ENCODE measurements at places on chromosomes 4 and X.

- DNase-seq = peak; percentile 7
These were observed 14.7 kb upstream of the SEC24D start for GRCh38 chr4:118850488-118851173.

GRCh38 chrX:48086082-48086481 is 14.6 kb upstream of the ZNF630 start:
- DNase-seq = no peak

DNA sequence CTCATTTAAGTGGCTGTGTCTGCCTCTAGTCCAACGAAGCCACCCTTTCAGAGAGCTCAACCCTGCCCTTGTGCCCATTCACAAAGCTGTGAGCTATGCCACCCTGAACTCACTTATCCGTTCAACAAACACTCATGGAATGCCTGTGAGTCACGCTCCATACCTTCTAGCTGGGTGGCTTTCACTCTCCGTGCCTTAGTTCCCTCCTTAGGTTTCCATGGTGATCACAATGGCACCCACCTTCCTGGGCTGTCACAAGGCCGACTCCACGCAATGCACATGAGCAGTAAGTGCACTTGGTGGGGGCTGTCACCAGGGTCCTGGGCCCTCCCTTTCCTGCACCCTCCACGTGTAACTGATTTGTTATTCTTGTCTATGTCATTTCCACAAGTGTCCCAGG is 37.2 kb upstream of the PPP2R2C start:
- DNase-seq = no peak

DNA sequence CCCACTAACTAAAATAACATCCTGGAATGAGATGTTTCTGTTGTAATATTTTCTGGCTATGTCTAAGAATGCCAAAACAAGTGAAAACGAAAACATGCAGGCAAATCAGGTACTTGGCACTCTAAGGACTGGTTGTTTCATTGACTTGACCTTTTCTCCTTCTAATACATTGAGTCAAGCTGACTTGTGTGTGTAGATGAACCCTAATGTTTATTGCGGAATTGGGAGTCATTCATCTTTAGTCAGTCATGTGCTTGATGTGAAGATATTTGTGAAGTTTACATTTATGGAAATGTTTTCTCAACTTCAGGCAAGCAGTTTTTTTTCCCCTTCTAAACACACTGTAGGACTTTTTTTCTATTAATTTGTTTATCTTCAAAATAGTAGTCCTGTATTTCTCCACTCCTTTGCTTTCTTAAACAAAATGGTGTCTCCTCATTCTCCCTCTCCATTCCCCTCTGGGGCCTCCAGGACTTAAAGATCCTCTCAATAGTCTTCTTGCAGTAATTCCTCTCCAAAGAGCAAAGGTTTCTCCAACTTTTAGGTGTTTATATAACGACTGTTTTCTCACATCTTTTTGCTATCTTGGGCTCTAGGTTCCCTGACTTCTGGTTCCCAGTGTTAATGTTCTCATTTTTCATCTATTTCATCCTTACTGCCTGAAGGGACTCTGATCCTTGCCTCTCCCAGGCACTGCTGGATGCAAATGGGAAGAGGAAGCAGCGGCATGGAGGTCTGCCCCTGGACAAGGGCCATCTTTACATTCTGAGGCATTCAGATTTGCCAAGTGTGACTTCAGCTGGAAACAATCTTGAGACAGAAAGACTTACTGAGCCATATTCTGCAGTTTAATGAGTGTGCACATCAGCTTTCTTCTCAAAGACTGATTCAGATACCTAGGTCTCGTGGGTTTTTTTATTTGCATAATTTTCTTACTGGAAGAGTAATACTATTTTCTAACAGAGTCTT is 166.4 kb downstream of the ARHGAP6 start:
- DNase-seq = no peak

DNA sequence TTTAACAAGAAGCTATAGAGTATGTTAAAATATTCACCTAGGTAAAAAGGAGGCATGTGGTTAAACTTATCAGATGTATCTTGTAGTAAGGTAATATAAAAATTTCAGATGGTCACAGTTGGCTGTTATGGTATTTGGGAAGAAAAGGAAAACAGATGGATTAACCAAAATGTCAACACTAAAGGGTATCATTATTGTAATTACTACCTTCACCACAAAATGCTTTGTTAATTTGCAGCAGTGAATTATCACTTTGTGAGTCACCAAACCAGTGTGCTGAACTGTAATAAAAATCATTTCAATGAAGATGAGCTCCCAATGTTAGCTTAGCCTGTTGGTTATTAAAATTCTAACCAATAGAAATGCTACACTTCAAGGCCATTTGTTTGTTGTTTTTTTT is 233.9 kb downstream of the RPA4 start:
- DNase-seq = peak; percentile 0

DNA sequence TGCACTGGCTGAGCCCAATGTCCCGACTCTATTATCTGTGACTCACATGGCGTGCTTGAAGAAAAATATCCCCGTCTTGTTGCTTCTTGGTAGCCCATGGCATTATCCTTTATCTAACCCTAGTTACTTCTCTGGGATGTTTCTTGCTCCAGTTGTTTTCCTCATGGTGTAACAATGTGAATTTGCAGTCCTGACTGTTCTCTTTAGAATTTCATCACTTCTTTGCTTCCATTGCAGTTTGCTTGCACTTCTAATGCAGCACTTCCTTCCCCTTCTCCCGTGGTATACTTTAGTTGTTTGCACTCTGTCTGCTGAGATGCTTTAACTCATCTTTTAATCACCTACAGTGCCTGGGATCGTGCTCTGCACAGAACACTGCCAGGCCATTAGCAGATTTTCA is 126.9 kb downstream of the MAML3 start:
- DNase-seq = no peak

- DNase-seq = no peak
These were observed 147.0 kb upstream of the ARHGEF9 start for GRCh38 chrX:63932006-63932405.

GRCh38 chr4:116005806-116006088 is 892.3 kb upstream of the NDST4 start:
- no peak for DNase-seq

GRCh38 chrX:153627675-153628111 is 19.3 kb upstream of the DUSP9 start:
- DNase-seq = no peak

DNA sequence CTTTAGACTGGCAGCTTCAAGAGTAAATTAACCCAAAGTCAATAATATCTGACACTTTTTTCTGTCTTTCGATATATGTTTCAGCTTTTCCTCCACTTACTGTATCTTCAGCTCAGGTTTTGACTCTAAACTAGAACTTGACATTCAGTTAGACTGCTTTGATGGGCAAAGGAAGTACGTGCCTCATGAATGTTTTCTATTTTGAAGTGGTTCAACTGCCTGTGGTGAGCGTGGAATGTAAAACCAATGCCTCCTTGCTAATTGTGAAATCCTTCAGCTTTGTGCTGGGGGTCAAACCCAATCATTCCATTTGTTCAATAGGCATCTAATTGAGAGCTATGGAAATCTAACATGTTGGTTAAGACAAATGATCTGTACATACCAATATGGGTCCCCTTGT is 857.0 kb upstream of the HTR2C start:
- DNase-seq = no peak

GRCh38 chr4:106541253-106541652 is 172.7 kb upstream of the GIMD1 start:
- DNase-seq = no peak

- DNase-seq = peak; percentile 4
These were observed 58.4 kb upstream of the STS start for GRCh38 chrX:7088968-7089615.

GRCh38 chrX:153460826-153461225 is 9.6 kb downstream of the HAUS7 start:
- DNase-seq = no peak

DNA sequence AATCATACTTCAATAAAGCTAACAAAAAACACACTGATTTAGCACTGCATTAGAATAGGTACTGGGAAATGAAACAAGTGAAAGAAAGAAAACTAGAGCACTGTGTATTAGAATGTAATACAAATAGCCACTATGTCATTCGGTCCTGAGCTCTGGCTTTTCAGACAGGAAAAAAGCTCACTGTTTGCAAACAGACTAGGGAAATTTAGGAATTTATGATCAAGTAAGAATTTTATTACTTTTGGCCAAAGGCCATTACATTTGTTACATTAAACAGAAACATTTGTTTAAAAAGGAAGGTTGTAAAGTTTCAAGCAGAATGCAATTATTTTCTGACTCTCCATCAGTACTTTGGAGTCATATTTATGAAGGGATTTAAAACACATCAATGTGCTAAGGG is 68.7 kb downstream of the KLHL8 start:
- DNase-seq = no peak

DNA sequence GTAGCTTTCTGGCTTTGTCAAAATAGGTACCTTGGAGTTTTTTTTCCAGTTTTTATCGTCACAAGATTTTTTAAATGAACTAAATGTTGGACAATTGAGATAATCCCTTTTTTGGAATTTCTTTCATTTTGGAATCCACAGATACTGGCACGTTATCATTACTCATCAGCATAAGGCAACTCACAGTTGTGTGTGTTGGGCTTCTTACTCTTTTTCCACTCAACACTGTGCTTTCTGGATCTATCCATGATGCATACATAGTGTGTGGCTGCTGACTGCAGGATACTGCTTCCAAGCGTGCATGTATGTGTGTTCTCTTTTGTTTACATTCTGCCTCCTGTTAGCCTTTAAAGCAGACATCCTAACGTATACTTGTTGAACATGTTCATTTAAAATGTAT is 113.5 kb upstream of the FAM9A start:
- DNase-seq = no peak

DNA sequence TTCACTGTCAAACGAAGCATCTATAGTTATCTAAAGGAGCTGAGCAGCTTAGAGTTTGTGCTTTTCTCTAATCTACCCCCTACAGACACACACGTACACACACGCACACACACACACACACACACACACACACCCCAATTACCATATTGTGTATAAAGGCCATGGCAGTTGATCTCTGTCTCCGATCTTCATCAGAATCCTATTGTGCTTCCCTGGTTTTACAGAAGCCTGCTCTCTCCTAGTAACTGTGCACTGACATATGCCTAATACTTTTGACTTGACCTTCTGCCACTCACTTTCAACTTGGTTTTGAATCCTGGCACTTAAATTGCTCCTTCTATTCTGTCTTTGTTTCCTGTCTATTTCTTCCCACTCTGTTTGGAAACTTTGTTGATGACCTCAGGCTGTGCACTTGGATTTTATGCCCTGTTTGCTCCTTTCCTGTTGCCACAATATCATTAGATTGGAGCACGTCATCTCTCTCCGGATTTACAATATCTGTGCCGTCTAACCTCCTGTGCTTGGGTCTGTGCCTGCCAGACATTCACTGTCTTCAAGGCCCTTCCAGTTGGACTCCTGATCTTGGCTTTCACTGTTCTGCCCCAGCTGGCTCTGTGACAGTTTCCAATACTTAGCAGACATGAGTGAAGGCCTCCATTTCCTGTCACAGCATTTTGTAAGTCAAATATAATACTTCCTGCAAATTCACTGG is 928.1 kb downstream of the FAT4 start:
- DNase-seq = no peak

- DNase-seq = no peak
These were observed 2.2 kb downstream of the MSANTD1 start for GRCh38 chr4:3250956-3251690.

- no peak for DNase-seq
These were observed 426 bp downstream of the PORCN start for GRCh38 chrX:48509245-48509590.

- DNase-seq = no peak
These were observed 19.3 kb upstream of the MAGED1 start for GRCh38 chrX:51874123-51874522.

DNA sequence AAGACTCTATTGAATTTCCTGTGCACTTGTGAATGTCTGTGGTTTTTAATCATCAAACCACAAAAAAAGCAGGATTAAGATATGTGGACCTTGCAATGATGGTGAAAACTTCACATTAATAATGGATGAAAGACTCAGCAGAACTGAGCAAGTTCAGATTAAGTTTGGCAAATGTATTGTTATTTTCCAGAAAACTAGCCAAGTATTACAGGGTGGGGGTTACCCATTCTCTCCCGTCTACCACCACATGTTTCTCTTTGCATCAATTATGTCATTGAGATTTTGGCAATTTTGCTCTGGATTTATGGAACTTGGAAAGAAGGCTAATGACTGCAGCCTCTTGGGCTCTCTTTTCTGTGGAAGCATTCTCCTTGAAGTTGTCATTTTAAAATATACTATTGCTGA is 577.1 kb downstream of the ANKRD50 start:
- no peak for DNase-seq

DNA sequence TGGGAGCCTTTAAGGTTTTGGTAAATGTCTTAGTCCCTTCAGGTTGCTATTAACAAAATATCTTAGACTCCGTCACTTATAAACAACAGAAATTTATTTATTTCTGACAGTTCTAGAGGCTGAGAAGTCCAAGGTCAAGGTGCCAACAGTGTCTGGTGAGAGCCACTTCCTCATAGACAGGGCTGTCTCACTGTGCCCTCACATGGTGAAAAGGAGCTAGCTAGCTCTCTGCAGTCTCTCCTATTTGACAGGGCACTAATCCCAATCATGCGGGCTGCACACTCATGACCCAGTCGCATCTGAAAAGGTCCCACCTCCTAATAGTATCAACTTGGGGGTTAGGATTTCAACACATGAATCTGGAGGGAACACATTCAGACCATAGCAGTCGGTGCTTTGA is 63.4 kb upstream of the KLF3 start:
- DNase-seq = no peak

DNA sequence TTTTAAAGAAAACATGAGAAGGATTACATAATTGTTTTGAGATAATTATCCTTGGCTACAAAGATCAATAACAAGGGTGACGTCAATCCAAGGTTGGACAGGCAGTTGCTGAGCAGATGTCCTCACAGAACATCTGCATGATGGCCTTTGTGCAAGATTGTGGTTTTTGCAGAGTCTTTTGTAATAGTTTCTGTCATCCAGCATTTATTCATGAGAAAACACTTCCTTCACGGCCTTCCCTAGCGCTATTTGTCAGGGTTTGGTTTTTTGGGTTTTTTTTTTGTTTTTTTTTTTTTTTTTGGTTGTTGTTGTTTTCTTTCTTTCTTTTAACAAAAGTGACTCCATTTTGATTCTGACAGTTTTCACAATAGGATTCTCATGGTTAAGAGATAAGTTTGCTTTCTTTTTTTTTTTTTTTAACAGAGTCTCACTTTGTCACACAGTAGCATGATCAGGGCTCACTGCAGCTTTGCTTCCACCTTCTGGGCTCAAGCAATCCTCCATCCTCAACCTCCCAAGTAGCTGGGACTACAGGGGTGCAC is 31.5 kb upstream of the ELF2 start:
- DNase-seq = no peak

DNA sequence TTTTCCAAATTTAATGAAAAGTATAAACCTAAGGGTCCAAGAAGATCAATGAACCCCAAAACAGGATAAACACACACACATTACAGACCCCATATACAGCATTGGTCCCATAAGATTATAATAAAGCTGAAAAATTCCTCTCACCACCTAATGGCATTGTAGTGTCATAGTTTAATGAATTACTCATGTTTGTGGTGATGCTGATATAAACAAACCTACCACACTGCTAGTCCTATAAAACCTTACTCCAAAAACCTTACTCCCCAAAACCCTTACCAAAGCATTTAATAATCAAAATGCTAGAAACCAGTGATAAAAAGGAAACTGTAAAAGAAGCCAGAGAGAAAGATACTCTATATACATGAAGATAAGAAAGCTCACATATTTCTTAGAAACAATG is 148.1 kb upstream of the SH3RF1 start:
- no peak for DNase-seq

Measured in COR-L47 (cell line).